ENCODE measurements at places on chromosomes 3 and 15.

DNA sequence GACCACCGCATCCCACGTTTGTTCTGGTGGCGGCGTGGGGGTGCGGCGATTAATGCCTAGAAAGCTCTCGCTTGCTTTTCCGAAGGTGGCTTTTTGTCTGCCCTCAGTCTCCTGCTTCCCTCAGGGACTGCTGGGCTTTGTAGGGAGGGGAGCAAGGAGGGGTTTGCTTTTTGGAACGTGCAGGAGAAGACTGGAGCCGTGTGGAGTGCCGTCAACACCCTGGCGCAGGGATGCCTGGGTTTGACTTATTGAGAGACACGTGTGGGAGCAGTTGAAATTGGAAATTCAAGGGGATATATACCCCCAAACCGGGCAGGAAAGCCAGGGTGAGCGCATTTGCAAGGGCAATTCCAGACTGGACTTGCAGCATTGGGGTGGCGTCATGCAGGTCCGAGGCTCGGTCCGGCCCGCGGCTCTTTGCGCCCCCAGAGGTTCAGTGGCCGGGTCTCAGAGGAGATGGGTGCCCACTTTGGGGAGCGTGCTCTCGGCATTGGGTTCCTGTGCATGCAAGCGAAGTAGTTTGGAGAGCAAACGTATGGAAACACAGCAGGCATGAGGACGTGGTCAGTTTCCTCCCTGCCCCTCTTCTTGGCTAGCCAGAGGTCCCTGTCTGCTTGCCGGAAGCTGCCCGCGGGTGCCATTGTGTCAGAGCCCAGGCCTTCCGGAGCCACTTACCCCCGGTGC is 2.1 kb downstream of the EPHB1 start:
- DNase-seq, result no peak

DNA sequence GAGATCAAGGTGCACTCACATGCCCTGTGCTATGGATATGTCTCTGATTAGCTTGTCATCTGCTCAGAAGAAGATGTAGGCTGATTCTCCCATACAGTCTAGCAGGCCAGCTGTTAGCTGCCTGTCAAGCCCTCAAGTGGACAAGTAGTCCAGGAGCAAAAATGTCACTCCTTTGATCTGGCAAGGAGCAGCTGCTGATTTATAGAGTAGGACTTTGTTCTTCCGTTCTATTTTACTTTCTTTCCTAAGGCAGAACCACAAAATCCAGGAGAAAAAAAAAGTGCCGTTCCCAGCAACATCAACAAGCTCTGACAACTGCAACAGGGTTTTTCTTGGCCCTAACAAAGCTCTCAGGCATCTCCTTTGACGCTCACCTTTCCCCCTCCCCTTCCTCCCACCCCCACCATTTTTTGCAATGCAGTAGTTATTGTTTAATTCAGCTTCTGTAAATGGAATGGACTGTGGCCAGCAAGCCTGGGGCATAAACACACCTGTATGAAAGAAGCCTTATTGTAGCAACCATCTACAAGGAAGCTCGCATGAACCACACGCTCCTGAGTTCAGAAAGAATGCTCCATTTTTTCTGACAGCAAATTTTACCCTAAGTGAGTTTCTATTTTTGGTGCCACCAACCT is 196.3 kb downstream of the MEIS2 start:
- DNase-seq, result no peak

DNA sequence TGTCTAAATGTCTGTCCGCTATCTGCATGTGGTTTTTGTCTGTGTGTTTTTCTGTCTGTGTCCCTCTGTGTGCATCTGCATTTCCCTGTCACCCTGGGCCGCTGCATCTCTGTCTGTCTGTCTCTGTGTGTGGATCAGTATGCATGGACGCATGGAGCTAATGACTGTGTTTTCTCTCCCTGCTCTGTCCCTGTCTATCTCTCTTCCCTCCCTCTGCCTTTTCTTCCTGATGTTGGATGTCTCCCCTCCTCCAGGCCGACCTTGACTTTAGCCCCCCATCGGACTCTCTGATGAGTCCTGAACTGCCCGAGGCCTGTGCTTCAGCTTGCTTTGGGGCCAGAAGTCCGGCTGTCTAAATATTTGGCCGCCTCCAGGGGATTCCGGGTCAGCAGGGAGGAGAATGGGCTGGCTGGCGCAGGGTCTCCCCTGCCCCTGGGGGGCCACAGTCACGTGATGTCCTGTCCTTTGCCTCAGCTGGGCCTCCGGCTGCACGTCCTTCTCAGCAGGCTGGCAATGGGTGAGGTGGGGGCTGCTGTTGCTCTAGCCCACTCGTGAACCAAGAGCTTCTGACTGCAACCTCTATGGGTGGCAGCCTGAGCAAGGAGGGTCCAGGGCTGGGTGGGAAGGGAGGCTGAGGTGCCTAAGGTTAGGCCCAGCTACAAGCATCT is 3.7 kb downstream of the SLC38A3 start:
- DNase-seq, result no peak

DNA sequence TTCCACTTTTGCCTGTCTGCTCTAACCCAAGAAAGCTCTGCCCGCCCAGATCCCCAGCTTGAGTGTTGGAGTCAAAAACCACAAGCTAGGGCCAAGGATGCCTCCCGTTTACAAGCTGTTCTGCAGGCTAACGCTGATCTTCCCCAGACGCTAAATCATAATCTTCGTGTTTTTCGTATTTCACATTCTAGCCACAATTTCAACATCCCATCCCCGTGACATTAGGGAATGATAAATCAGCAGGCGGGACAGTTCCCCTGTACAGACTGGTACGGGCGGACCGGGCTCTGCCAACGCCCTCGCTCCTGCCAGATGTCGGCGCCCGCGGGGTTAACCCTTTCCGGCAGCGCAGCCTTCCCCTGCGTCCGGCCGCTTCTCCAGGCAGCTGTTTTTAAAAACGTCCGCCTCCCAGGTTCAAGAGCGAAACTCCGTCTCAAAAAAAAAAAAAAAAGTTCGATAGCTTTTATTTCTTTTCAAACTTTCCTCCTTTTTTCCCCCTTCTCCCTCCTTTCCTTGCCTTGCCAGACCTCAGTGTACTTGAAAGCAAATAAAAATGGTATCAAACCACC is 81.0 kb upstream of the BNC1 start:
- peak; percentile 5 for DNase-seq

GRCh38 chr3:41001556-41001955 is 197.7 kb upstream of the CTNNB1 start:
- DNase-seq, result no peak

DNA sequence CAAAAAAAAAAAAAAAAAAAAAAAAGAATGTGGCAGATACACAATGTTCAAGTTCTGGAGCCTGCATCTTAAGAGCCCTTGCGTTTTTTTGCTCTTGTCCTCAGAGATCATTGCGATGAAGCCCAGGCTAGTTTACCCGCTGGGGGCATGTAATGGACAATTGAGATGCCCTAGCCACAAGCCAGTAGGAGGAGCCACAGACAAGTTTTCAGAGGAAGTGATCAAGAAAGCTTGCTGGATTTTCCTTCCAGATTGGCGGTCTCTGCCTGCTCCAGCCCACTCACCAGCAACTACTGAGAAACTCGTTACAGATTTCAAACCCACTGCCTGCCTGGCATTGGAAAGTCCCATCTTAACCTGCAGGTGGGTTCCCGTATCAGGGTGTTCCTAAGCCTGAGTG is 192.1 kb upstream of the EOMES start:
- DNase-seq, result no peak

DNA sequence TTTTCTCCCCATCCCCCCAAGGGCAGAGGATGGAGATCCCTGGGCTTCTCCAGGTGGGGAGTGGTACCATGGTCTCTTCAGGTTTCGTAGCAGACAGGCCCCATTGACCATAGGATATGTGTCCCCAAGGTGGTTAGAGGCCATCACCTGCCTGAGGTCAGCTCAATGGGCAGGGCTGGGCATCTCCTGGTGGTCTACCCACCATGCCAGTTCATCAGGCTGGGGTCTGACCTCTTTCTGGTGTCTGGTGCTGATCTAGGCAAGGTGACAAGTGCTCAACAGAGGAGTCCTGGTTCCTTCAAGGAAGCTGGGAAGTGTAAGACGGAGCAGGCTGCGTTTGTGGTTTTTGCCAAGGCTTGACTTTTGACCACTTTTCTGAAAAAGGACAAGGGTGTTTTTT is 71.4 kb downstream of the SMAD3 start:
- DNase-seq, result no peak

DNA sequence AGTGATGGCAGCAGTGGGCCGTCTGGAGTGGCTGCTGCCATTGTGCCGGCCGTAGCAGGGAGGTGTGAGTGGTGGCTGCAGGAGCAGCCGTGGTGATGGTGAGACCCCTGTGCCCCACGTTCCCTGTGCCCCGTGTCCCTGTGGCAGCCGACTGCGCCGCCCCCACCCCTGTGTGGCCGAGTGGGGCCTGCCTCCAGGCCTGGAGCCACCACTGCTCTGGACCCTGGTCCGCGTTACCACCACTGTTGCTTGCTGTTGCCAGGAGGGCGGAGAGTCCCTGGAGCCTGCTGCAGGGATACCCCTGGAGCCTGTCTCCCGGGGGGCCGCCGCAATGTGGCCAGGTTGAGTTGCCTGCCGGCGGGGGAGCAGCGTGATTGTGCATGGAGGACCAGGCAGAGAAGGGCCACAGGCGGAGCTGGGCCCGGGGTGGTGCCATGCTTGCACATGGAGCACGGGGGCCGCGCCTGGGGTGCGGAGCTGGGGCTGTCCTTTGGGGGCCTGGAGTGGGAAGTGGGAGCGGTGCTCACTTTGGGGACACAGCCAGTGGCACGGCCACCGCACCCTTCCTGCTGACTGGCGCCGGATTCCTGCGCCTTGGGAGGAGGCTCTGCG is 50.1 kb downstream of the SLC6A20 start:
- no peak for DNase-seq

DNA sequence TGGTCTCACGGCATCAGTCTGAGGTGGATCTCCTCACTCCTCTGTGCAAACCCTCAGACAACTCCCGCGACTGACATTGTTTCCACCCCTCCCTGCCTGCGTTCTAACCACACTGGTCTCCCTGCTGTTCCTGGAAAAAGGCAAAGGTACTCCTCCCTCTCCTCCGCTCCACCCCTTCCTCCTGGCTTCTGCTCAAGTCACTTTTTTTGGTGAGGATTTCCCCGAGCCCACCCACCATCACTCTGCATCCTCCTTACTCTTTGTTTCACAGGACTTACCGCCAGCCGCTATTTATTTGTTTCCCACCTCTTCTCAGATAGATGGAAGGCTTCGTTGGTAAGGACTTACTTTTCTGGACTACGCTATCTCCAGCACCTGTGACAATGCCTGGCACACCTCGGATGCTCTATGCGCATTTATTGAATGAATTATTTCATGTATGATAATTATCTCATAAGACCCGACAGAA is 25.6 kb downstream of the PRR23E start:
- no peak for DNase-seq

DNA sequence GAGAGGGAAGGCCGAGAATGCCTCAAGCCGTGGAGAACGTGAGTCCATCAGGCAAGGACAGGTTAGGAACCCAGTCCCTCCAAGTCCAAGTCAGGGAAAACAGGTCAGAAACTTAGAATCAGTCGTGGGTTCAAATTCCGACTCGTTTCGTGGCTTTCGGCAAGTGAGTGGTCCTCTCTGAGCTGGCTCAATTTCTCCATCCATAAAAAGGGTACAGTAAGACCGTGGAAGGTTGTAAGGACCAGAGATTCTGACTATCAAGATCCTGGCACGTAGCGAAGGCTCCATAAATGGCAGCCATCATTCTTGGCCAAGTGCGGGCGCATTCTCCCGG is 604 bp upstream of the MED12L start:
- no peak for DNase-seq

GRCh38 chr3:112334691-112335433 is 1.9 kb downstream of the CD200 start:
- DNase-seq, result no peak

- DNase-seq, result no peak
These were observed 245.1 kb upstream of the LRTM1 start for GRCh38 chr3:55172913-55173312.

- no peak for DNase-seq
These were observed 36.0 kb downstream of the BTLA start for GRCh38 chr3:112463250-112463649.

DNA sequence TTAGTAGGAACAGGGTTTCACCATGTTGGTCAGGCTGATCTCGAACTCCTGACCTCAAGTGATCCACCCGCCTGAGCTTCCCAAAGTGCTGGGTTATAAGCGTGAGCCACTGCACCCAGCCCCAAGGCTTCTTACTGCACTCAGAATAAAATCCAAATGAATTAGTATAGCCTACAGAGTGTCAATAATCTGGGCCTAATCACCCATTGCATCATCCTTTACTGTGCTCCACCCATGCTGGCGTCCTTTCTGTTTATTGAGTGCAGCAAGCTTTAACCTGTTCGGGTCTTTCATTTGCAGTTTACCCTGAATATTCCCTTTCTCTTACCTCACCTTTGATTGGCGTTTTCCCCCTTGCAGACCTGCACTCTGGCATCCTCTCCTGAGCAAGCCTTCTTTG is 77.7 kb downstream of the CEP63 start:
- DNase-seq, result no peak

- DNase-seq, result peak; percentile 20
These were observed 33.1 kb upstream of the POLG start for GRCh38 chr15:89367485-89368451.

Measured in stimulated activated CD4-positive, alpha-beta T cell treated with anti-CD3 and anti-CD28 coated beads, Interleukin-4, amount 100 ng/mL, for 1 hour (primary cell).